ENCODE measurements at places on chromosomes 12 and 14. TPM values are rescaled to one million over a fixed set of nuclear protein-coding genes. Genes with fewer than 3 reads are reported as not detected.

GRCh38 chr14:105413544-105413886 is 6.1 kb upstream of the MTA1 start:
- DNase-seq: no peak

- DNase-seq: no peak
These were observed 49.8 kb downstream of the CDC42BPB start for GRCh38 chr14:103007555-103007954.

- no peak for DNase-seq
These were observed 13.0 kb downstream of the TCP11L2 start for GRCh38 chr12:106315523-106315922.

DNA sequence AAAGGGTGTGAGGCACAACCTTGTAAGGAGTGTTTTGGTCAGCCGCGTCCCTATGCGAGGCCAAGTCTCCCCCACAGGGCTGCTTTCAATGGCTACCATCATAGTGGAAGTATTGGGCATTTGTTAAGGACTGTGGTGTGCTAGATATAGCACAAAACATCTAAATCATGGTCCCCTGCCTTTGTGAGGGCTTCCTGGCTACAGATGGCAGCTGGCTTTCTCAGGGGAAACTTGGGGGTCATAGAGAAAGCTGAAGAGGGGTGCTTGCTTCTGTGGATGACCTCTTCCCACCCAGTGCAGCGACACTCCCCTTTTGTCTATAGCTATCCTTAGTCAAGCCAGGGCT is 315.8 kb downstream of the ZFP36L1 start:
- no peak for DNase-seq

DNA sequence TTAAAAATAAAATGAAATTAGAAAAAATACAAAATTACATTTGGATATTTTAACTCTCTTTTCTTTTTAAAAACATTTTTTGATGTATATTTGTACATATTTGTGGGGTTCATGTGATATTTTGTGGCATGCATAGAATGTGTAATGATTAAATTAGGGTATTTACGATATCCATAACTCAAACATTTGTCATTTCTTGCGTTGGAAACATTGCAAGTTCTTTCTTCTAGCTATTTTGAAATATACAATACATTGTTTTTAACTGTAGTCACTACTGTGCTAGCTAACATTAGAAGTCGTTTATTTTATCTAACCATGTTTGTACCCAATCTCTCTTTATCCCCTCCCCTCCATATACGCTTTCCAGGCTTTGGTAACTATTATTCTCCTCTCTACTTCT is 13.9 kb upstream of the EIF2S3B start:
- no peak for DNase-seq

GRCh38 chr12:109422251-109422650 is 54.8 kb downstream of the KCTD10 start:
- no peak for DNase-seq

- no peak for DNase-seq
These were observed 42.6 kb downstream of the ARF6 start for GRCh38 chr14:49935526-49935925.

DNA sequence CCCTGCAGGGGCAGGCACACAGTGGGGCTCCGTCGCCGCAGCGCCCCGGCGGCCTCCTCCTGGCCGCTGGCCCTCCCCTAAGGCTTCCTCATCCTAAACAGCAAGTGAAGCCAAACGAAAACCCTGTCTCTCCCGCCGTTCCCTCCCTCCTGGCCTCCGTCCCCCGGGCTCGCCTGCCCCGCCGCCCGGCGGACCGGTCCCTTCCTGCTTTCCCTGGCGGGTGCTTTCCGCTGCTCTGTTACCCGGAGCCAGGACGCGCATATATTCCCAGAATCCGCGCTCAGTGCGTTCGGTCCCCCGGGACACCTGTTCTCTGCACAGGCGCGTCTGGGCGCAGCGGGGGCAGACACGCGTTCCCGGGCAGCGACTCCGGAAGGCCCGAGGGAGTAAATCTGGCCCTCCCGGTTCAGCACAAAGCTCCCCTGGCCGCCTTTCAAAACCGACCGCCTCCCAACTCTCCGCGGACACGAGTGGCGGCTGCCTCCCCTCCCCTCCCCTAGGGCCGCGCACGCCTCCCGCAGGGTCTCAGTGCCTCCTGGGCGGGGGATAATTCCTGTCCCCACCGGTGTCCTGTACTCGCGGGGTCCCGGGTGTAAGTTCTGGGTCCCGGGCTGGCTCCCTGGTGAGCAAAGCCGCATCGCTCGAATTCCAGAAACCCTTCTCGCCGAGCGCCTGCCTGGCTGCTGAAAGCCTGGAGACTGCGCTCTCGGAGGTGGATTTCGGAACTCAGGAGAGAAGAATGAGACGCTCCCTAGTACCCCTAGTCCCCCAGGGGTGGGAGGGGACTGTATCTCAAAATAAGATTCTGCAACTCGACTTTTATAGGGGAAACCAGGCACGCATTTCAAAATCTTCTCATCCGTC is 21.4 kb upstream of the CEP170B start:
- no peak for DNase-seq

DNA sequence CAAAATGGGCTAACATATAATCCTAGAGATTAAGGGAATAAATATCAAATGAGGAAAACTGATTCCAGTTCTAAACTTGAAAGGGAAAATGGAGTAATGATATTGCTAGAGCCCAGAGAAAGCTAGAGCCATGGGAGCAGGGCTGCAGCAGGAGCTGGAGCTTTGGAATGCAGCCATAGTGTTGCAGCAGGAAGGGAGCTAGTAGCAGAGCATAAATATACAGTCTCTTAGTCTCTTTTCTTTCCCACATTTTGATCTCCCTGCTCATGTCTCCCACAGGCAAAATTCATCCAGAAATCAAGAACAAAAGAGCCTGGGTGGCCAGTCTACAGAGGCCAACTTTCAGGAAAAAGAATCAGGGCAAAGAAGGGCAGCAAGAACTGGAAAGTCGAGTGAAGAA is 253.7 kb downstream of the ATXN7L3B start:
- no peak for DNase-seq

Gene SDR9C7
- not detected for total RNA-seq

Gene SELPLG
- total RNA-seq: 0.51 TPM

All from neural crest cell (in vitro differentiated cells).